ENCODE measurements at places on chromosomes 3 and 15.

GRCh38 chr3:195153130-195153529 is 117.8 kb downstream of the XXYLT1 start:
- peak; percentile 59 for DNase-seq

DNA sequence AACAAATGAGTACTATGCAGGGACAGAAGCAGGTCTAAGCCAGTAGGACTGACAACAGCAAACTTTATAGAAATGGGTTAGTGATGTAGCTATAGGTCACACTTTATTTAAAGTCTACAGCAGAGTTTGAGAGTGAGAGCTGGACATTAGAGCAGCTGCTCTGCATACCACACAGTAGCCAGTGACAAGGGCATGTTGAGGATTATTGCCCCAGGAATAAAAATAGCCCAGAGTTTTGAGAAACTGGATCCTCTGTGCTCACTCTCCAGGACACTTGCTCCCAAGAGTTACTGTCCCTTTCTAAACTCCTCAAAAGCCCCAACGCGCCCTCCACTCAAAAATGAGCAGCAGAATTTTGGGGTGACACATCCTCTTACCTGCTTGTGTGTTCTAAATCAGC is 21.1 kb downstream of the LRTM1 start:
- no peak for DNase-seq

- DNase-seq: no peak
These were observed 53.1 kb downstream of the BOC start for GRCh38 chr3:113264283-113265131.

DNA sequence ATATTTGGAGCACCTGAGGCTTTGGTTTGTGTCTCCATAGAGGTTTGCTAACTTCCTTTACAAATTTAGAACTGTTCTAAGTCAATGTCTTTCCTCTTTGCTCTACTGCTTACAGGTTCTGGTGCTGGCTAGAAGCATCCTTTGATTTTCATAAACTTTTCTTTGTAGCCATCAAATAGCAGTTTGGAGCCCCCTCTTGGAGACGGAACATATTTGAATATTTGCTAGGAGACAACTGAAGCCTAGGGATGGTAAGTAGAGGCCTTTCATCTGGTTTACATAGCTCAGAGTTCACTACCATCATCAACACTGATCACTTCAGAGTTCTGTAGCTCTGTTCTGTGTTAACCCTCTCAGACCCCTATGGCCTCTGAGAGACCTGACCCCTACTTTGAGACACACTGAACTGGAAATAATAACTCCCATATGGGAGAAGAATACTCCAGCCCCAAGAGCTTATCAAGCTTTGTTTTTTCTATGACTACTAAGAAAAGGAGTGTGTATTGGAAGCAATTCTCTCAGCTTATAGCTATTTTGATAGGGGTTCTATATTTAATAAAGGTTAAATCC is 420.4 kb downstream of the EPHA3 start:
- DNase-seq: peak; percentile 11

DNA sequence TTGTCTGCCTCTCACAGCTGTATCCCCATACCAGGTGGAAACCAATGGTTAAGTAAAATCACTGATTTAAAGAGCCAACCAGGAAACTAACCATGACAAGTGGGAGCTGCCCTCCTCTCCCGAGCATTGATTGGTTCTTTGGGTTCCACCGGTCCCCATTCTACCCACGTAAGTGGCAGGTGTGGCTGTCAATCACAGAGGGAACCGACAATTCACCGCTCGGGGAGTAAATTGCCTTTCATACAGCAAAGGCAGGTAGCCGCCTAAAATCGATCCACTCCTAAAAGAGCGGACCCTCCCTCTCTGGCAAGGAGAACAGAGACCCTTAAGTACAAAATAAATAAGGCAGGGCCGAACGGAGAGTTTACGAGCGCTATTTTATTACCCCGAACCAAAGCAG is 1.2 kb downstream of the ERC2 start:
- peak; percentile 46 for DNase-seq

DNA sequence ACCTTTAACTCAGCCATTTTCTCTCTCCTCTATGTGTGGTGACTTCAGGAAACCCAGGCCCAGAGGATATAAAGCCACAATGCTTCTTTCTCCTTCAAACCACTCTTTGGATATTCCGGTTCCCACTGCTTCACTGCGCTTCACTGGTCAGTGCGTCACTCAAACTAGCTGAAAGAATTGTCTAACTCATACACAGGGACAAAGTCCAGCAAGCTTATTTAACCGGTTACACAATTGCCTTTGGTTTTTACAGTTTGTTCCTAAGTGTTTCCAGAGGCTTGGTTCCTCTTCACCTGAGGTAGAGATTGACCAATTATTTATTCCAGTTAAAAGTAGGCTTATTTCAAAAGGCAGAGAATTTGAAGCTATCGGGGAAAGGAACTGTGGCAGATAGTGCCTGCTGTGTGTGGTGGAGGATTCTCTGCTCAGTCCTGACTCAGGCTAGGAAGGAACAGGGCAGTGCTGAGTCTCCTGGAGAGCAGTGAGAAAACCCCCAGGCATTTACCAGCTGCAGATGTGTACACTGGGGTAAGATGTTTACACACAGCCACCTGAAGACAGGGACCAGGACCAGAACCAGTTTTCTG is at the start of gene HGD:
Gene HGD, minus strand, starts transcription at position 145 of the 587 bp plus-strand sequence. Its CDS starts 128 bp downstream, at position 17.
- DNase-seq: no peak

GRCh38 chr15:93300796-93301195 is 211.8 kb upstream of the RGMA start:
- no peak for DNase-seq
